ENCODE measurements at places on chromosomes 7 and 10.

GRCh38 chr7:18457832-18458231 lies 37.7 kb upstream of the HDAC9 start:
- no peak for DNase-seq

DNA sequence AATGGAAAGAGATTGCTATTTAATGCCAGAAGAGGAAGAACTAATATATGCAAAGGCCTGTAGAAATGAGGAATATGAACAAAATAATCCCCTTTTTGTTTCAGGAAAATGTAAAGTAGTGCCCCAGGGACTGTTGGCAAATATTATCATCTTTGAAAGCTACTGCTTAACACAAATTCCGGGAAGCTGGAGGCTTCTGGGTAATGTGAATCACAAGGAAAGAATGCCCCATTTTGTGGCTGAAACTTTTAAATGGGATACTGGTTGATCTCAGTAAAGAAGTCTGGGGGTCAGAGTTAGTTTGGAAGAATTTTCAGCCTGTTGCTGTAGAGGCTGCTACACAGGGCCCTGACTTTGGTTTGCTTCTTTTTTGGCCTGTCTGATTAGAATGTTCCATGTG lies 141.0 kb downstream of the PTEN start:
- no peak for DNase-seq

GRCh38 chr7:135445690-135446089 lies 64.2 kb downstream of the CNOT4 start:
- no peak for DNase-seq

- DNase-seq, result no peak
Observed at GRCh38 chr10:124667425-124668345, 76.5 kb downstream of the FAM53B start.

GRCh38 chr7:25770235-25770634 lies 381.8 kb upstream of the NFE2L3 start:
- DNase-seq, result no peak

DNA sequence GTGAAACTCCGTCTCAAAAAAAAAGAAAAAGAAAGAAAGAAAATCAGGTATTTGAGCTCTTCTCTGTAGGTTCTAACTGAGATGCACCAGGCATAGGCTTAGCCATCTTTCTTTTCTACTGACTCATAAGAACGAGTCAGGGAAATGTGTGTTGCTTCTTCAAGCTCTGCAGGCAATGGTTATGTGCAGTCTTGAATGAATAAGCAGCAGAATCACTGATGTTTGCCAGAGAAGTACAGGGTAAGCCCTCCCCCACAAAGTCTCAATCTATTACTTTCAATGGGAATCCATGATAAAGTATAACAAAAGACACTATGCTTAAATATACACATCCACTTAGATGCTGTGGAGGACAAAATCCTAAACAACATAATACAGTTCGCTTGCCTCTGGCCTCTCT lies 239.2 kb downstream of the PARD3 start:
- DNase-seq, result no peak

GRCh38 chr7:100371561-100372171 lies 1.6 kb upstream of the PILRA start:
- DNase-seq, result no peak

DNA sequence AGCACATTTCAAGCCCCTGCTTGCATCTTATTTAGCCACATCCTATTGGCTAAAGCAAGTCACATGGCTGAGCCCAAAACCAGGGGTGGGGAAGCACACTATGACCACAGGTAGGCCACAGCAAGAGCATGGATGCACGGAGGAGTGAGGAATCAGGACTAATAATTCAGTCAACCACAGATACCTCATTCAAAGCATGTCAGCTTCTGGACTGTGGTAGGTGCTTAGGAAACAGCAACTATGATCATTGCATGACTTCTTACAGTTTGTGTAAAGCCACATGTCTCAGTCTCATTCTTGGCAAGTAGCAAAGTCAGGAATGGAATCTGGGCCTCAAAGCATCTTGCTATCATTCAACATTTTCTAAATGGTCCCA lies 79.0 kb upstream of the EMX2 start:
- no peak for DNase-seq

- no peak for DNase-seq
Observed at GRCh38 chr10:38050212-38050611, 39.7 kb downstream of the ZNF33A start.

DNA sequence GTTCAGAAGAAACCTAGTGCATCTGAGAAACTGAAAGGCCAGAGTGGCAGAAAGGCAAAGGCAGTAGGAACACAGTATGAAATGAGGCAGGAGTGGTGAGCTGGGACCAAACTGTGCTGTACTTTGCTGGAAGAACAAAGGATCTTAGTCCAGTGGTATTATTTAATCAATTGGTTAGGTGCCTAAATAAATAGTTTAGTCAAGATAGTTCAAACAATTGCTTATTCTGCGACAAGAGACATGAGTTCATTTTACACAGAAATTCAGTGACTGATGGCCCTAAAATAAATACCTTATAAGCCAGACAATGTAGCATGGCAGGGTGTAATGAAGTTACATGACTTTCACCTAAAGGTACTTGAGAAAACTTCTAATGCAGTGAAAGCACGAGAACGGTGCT lies 181.8 kb upstream of the LRRN3 start:
- no peak for DNase-seq

DNA sequence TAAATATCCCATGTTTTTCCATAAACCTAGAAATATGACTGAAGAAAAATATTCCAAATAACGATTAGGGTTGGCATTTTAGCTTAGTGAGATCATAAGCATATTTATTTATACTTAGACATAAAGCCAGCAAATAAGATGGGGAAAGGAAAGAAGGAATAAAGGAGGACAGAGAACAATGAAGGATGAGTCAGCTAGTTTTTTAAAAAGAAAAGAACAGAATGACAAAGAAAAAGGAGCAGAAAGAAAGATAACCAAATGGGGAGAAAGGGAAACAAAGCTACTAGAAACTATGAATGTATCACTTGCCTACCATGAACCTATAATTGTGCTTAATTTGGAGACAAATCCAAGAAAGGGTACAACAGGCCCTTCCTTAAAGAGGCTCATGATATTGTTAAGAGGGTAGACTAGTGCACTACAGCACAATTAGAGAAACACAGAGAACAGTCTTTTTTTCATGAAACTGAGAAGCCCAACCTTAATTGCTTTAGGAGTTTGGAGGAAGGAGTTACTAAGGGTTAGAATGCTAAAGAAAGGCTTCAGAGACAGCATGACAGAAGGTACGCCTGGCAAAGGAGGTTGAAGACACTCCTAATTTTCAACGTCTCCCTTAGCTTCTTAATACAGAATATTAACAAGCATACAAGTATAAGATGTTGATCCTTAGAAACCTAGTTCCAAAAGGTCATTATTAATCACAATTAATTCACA lies 23.9 kb downstream of the HERPUD2 start:
- DNase-seq, result no peak

DNA sequence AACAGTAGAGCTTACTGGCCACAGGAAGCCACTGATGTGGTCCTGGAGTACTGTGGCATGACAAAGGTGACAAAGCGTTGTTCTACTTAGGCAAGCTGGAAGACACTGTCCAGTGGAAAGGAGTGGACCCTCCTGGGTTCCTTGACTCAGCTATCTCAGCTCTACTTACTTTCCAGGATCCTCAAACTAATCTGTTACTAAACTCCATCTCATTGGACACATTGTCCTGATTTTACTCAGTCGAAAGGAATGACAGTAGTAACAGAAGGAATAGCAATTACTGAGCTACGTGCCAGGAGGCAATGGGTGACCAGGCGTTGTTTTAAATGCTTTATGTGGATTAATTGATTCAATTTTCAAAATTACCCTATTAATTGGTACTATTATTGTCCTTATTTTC lies 41.6 kb downstream of the ABLIM1 start:
- no peak for DNase-seq

- no peak for DNase-seq
Observed at GRCh38 chr7:78296046-78296597, 497.5 kb downstream of the PHTF2 start.

- DNase-seq, result no peak
Observed at GRCh38 chr10:96596422-96597407, 9.9 kb upstream of the TM9SF3 start.

DNA sequence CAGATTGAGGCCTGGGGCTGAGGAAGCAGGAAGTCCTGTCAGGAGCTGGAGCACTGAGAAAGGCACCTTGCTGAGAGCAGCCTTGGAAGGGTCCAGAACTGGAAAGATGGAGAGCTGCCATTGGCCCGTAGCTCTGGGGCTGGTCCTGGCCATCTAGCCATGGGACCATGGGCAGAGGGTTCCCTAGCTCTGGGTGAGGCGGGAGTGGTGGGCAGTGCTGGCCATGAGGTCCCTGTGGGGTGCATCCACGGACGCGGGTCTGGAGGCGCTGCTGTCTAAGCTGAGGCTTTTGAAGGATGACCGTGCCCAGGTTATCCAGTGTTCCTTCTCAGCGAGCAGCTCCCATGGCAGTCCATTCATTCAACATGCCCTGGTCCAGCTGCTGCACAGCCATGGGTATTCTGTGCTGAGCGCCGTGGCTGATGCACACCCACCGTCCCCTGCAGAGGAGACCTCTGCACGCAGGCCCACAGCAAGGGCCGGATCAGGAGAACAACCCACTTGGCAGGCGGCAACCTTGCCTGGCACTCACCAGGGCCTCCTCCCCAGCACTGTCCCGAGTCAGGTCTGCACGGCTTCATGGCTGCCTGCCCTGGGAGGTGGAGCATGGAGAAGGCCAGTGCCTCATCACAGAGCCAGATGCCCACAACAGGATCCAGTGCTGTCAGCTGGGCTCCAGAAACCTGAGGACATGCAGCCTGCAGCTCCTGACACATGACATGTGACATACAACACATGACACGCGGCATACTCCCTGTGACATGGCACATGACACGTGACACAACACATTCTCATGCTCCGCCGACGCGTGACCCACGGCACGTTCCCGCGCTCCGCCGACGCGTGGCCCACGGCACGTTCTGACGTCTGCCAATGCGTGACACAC lies 121.9 kb downstream of the INPP5A start:
- no peak for DNase-seq

DNA sequence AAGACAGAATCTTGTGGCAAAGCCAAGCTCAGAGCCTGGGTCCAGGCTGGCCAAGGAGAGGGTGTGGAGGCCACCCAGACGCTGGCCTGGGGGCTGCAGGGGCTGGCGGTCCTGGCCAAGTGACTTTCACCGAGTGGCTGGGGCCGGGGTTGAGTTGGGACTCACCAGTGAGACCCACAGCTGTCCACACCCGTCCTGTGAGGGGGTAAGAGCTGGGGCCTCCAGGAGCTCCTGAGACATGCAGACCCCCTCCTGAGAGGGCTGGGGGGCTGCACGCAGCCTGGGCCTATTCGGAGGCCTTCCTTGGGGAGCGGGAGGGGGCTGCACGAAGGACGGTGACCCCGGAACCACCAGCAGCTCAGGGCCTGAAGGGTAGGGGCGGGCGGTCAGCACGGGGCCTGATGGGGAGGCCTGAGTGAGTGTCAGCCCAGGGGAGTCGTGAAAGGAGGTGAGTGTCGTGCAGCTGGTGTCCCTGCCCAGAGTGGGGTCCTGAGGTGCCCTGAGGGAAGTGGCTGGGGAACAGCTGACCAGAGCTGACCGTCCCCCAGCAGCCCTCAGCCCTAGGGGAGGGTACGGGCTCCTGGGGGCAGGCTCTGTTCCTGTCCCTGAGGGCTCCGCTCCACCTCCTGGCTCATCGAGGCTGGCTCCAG lies 100.9 kb downstream of the FOXL3 start:
- no peak for DNase-seq

- DNase-seq, result no peak
Observed at GRCh38 chr7:145156834-145157233, 321.0 kb upstream of the TPK1 start.

GRCh38 chr10:5543623-5544022 lies 18.9 kb downstream of the CALML3 start:
- DNase-seq, result no peak

- DNase-seq, result no peak
Observed at GRCh38 chr7:20507157-20507556, 108.3 kb upstream of the ABCB5 start.

DNA sequence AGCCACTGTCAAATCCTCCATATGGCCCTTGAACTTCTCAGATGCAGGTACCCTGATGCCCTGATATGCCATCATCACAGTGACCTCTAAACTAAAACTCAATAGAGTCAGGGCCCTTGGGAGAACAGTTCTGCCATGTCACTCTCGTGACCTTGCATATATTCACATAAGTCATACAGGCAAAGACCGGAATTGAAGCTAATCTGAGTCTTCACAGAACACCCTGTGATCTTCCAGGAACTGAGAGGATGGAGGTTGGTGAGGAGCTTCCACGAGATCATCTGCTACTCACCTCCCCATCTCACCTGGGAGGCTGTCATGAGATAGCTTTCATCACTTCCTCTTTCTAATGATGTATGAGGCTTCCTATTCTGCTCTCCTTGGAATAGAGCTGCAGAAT lies 228.7 kb upstream of the CCDC6 start:
- no peak for DNase-seq

DNA sequence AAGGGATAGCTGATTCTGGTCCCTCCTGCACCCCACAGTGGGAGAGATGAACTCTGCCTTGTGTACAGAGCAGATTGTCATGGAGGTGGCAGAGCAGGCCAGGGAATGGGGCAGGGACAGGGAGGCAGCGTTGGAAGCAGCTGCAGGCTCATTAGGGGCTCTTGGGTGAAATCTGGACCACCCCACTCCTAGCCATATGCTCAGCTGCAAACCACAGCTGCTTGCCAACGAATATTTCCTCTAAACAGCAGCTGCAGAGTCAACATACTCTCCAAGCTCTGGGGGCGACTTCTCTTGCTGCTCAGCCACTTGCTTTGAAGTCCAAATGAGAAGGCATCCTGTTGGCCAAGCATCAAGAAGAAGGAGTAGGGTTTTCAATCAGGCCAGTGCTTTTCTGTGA lies 302.3 kb upstream of the AUTS2 start:
- no peak for DNase-seq

- DNase-seq, result no peak
Observed at GRCh38 chr10:129853562-129853903, 110.5 kb downstream of the EBF3 start.

DNA sequence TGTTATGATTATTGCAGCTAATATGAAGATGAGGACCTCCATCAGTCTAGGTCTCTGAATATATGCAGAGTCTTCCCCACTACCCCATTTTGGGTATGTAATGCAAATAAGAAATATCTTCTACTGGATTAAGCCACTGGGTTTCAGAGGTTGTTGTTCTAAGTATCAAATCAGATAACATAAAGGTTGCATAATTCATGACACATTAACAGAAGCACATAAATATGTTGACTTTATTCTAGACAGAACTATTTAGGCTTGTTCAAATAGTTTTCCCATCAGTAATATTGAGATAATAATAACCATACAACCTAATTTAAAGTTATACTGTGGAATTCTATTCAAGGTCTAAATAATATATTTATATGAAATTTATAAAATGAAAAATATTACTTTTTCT lies 157.1 kb downstream of the ETV1 start:
- no peak for DNase-seq

GRCh38 chr7:121083138-121083789 lies 94.8 kb downstream of the CPED1 start:
- DNase-seq, result no peak
